Epithelial cell of proximal tubule (primary cell): ENCODE measurements at places on chromosomes 13 and 19.

DNA sequence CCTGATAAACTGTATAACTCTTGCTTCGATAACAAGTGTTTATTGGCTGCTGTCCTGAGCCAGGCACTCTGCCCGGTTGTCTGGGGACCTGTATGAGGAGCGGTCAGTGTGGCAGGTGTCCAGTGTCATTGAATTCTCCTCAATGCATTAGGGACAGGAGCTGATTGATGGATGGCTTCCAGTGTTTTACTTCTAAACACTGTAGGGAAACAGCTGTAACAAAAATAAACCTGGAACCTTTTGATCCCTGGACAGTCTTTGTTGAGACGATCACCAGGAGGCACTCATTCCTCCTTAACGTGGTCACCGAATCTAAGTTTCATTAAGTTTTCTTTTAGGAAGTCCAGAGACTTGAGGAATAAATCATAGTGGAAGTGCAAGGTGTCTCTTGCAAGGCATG, 17.9 kb downstream of the UBAC2 start:
- no peak for DNase-seq

- DNase-seq = no peak
These were observed 38.1 kb downstream of the ZNF493 start for GRCh38 chr19:21434967-21435544.

DNA sequence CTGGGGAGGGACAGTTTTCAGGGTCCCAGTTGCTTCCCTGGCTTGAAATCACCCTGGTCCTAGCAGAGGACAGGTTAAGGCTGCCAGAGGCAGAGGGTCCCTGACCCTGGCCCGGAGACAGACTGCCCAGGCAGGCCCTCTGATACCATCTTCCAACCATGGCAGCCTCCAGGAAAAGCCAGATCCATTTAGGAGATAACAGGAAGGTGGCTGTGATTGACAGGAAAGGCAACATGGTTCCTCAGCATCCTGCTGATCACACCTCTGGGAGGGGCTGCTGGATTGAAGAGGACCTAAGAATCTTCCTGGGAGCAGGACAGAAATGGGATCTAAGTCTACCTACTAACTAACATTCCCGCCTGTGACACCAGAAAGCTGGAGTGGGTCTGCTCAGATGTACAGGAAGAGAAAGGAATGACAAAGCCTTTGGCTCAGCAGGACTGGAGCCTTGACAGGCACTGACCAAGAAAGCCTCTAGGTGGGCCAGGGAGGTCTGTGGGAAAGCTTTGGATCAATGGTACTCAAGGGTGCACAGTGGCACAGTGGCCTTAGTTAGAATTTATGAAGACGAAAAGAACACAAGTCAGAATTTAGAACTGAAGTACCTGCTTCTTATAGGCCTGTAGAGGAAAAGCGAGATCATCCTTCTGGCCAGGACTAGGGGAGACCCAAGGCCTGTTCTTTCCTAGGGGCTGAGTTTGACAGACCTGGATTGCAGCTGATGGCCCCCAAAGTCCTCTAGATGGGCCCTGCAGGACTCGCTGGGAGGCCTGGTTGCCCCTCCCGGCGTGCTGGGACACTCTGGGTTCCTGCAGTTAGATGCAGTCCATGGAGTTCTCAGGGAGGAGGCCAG, 2.3 kb upstream of the PRKACA start:
- DNase-seq = no peak

DNA sequence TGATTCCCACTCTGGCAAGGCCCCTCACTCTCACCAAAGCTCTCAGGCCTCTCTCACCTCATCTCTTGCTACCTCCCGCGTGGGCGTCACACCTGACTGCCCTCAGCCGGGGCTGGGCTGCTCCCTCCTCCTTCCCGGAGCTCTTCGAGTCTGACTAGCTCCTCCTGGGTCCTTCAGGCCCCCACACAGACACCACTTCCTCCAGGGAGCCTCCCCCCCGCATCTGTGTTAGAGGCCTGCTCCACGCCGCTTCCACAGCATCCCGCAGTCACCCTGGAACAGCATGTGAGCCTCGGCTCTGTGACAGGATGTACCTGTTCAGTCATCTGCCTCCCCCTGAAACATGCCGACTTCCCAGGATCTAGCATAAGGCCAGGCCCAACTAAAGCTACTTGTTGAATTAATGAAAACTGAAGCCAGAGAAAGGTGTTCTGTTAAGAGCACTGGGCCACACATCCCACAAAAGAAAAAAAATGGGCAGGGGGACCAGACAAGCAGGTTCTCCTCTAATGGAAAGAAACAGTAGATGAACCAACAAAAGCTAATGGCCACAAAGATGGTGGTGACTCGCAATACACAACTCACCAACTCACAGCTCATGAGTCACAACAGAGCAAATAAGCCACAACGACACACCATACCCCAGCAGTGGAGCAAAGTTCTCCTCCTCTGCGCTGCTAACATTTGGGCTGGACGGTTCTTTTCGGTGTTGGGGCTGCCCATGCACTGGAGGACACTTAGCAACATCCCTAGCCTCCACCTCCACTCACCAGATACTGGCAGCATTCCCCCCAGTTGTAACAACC, 3.0 kb downstream of the PPP6R1 start:
- DNase-seq = no peak

DNA sequence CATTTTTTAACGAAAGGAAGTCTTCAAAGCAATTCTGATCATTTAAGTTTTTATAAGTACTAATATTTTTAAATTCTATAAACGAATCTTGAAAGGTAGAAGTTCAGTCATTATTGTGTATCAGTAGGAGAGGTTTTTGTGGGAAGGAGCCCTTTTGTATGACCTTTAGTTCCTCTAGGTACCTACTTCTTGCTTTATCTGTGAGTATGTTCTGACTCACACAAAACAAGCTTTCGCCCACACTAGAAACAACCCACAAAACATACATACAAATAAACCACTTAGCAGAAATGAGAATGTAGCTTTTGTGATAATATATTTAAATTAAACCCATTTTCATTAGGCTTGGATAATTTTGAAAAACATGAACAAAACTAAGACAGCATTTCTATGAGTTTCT, 27.8 kb downstream of the ERCC5 start:
- no peak for DNase-seq

DNA sequence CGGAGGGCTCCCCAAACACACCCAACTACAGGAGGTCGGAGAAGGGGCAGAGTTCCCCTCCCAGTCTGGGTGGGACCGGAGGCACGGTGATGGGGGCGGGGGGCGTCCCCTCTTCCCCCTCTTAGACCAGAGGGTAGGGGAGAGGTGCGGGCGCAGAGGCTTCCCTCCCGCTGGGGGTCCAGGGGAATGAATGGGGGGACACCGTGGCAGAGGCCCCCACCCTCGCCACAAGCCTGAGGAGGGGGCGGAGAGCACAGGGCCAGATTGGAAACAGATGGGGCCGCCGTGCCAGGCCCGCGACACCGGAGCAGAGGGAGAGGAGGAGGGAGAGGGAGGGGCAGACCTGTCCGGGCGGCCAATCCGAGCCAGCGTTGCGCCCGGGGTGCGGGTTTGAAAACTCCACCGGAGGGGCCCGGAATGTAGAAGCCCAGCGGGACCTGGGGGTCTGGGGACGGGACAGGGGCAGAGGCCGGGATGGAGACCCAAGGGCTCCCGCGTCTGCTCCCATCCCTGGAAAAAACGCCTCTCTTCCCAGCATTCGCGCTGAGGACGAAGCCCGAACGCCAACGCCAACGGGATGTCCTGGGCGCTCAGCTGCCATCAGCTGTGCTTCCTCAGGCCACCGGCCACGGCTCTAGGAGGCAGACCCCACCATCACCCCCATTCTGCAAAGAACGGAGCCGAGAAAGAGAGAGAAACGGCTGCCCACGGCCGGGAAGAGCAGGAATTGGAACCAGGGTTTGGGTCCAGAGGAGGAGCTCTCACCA, 46.8 kb downstream of the PTPRS start:
- DNase-seq = no peak

DNA sequence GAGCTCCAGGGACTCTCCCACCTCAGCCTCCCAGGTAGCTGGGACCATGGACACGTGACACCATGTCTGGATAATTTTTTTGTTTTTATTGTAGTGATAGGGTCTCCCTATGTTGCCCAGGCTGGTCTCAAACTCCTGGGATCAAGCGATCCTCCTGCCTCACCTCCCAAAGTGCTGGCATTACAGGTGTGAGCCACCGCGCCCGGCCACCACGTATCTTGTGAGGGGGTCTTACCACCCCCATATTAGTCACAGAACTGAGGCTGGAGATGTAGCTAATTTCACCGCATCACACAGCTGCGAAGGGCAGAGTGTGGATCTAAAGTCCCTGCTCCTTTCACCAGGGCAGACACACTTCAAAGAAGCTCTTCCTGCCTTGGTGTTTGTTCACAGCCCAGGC, 211.8 kb upstream of the SOX1 start:
- DNase-seq = no peak

- no peak for DNase-seq
These were observed 1.3 kb upstream of the CD177 start for GRCh38 chr19:43351998-43352746.

DNA sequence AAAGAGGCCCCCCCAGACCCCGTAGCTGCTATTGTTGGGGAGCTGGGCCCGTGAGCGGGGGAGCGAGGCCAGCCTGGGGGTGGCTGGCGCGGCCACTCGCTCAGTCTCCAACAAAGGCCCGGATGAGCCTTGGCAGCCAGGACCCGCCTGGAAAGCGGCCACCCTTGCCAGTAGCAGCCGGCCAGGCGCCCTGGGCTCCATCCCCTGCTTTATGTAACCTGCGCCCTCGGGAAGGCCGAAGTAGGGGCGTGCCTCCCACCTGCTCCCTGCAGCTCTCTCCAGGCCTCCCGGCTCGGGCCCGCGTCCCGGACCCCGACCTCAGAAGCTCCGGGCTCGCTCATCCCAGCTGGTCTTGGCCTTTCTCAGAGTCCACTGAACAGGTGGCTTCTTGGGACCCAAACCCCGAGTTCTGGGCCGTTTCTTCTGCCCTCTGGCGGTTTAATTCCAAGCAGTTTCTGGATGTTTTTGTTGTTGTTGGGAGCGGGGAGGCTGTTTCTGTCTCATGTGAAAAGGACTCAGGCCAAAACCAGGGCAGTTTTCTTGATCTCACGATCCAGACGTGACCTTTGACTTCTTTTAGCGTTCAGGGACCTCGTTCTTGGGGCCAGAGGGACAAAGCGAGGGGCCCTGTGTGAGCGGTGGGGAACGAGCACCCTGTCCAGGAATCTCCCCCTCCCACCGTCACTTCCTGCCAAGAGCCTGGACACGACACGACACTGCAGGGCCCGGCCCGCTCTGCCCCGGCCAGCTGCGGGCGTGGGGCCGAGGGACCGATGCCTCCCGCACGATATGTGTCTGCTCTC, 1.2 kb downstream of the CDC34 start:
- no peak for DNase-seq

DNA sequence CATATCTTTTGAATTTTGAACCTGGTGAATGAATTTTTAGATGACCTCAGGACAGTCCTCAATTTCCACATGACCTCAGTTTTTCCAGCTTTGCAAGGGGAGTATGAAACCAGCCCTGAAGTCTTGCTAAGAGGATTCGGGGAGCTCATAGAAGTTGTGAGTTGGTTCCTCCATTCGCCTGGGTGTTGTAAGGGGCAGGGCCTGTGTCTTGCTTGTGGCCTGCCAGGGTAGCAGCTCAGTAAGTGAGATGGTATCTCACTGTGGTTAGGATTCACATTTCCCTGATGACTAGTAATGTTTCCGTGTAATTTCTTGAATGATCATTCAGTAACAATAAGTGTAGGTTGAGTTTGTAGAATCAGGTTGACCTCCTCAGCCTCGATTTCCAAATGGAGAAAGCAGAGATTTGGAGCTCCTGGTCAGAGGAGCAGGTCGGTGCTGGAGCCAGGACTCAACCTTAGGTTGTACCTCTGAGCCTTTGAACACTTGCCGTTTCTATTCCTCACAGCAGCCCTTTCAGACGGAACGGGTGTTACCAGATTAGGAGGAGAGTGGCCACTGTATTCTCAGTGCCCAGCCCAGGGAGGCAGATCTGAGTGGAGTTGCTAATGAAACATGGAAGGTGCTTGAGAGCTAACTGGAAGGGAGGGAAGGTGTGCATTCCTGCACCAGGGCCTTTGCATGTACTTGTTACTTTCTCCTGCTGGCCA, 14.6 kb downstream of the NACC1 start:
- no peak for DNase-seq

- no peak for DNase-seq
These were observed 133.2 kb downstream of the GPC5 start for GRCh38 chr13:91531646-91532045.
